Fibroblast of skin of right quadriceps (primary cell): ENCODE measurements at places on chromosomes 6 and 20.

- DNase-seq = no peak
Measured at GRCh38 chr20:1712634-1713624, 55.4 kb upstream of the SIRPG start.

- no peak for DNase-seq
Measured at GRCh38 chr6:158418501-158418900, 106.2 kb downstream of the TULP4 start.

GRCh38 chr6:148866657-148867268 is 119.9 kb downstream of the UST start:
- no peak for DNase-seq

DNA sequence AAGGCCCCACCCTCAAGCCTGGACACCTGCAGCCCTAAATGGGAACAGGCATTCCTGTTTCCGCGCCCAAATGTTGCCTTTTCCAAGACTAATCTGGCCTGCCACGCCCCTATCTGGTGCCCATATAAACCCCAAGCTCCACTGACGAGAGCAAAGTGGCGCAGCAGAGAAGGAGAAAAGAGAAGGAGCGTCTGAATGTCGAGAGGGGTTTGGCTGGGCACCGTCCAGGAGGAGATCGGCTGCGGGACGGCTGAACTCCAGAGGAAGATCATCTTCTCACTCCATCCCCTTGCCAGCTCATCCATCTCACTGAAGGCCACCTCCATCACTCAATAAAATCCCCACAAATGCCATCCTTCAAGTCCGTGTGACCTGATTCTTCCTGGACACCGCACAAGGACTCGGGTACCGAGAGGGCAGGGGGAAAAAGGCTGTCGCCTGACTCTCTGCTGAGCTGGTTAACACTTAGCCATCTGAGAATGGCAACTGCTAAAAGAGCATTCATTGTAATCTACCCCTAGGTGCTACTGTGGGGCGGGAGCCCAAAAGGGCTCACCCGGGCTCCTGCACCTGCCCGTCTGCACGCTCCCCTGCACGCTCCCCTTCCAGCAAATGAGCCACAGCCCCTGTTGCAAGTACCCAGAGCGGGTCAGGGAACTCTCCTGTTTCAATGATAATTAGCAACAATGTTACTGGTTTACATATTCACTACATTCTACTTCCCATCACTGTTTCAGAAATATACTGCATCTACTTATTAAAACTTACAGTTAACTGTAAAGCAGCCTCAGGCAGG is 23.5 kb downstream of the TAF4 start:
- no peak for DNase-seq

GRCh38 chr20:46157625-46158024 is 39.5 kb downstream of the CD40 start:
- no peak for DNase-seq

DNA sequence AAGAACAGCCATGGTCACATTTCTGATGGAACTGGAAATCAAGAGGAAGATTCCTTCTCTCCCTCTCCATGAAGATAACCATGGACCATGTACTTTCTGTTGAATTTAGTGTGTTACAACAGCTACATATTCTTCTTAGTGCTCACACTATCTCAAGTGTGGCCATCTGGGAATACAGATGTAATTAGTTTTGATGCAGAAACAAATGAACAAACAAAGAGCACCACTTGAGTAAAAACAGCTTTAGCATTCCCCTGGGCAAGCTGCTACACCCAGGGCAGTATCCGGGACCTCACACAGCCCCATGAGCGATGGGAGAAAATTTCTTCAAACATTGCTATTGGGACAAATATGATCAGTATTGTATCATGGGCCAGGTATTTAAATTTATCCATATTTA is 75.2 kb downstream of the RAMACL start:
- no peak for DNase-seq

DNA sequence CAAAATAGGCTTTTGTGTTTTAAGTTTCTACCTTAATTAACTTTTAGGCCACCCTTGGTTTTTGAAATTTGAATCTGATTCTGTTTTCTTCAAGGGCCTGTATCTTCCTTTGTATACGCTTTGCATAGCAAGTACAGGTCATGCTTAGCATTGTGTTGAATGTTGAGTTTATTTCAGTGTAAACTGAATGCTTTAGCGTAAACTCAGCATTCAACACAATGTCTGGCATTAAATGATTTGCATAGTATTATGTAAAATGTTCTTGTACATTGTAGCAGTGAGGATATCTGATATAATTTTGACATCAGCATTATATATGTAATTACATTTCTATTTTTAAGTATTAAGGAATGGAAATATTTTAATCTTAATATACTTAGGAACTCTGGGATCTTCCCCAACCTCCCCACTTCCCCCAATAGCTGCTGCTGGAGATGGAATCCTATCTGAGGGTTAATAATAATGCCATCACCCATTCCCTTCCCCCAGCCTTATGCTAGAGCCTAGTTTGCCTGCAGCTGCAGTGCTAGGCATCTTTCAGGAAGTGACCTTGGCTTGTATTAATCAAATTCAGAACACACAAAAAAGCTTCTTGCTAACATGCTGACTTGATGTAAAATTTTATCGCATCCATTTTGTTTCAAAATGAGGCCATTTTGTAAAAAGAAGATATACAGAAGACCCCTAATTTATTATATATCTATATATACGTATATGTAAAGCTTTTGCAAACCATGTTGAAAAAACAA is 73.1 kb downstream of the NCOA3 start:
- peak; percentile 52 for DNase-seq

DNA sequence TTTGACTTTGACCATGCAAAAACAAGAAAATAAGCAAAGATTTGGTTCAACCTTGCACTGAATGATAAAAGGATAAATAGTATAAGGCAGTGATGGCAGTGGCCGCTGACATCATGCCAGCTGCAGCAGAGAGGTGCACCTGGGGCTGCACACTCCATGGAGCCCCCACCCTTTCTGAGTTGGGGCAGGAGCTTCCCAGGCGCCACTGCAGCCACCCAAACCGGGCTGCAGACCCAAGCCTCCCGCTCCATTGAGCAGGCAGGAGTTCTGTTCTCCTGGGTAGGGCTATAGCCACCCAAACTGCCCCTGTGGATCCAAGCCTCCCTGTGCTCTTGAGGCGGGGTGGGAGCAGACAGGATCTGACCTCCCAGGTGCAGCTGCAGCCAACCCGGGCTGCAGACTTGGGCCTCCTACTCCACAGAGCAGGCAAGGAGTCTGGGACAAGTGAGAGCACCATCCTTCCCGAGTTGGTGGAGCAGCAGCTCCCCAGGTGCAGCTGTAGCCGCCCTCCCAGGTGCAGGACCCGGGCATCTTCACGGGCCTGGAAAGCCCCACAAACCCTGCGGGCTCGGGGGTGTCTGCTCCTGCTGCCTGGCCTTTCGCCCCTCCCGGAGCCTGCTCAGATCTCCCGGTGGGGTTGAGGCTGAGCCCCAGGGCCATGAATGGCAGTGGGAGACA is 537.9 kb downstream of the TENT5A start:
- no peak for DNase-seq

DNA sequence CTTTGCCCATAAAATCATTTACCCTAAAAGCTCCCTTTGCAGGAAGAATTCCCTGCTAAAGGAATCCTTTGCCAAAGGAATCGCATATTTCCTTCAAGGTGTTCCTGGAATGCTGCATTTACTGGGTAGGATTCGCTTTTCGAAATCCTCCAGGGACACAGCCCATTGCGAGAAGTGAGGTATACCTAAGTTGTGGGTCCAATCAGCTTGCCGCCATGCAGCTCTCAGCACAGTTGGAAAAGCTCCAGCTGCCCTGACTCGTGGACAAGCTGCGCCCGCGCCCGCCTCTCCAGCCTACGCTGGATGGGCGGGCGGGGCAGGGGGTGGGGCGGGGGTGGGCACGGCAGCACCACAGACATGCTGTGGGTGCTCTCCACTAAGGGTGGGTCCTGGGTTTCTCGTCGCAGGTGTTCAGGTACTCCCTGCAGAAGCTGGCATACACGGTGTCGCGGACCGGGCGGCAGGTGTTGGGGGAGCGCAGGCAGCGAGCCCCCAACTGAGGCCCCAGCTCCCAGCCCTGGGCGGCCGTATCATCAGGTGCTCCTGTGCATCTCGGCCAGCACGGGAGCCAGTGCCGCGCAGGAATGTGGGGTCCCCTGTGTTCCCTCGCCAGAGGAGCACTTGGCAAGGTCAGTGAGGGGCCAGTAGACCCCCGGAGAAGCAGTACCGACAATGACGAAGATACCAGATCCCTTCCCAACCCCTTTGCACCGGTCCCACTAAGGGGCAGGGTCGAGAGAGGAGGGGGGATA is 1.4 kb downstream of the NNAT start:
- DNase-seq = peak; percentile 49

DNA sequence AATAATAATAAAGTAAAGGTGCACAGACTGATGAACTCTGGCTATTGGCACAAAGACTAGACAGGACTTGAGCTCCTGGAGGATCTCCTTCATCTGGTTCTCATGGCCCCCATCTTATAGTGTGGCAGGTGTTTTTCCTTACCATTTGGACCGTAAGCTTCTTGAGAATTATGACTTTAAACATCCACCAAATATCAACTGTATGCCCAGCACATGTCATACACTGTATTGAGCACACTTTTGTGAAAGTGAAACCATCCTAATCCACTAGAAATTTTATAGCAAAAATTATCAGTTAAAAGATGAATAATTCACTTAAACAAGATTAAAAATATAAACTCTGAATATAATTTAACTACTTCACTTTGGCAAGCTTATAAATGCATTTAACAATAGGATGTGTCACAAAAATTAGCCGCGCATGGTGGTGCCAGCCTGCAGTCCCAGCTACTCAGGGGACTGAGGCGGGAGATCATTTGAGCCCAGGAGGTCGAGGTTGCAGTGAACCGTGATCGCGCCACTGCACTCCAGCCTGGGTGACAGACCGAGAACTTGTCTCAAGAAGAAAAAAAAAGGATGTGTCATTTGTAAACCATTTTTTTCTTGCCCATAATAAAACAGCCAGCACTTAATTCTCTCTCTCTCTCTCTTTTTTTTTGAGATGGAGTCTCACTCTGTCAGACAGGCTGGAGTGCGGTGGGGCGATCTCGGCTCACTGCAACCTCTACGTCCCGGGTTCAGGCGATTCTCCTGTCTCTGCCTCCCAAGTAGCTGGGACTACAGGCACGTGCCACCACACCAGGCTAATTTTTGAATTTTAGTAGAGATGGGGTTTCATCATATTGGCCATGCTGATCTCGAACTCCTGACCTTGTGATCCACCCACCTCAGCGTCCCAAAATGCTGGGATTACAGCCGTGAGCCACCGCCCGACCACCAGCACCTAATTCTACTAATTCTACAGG is 9.1 kb downstream of the HIVEP2 start:
- DNase-seq = no peak

GRCh38 chr6:129818251-129818650 is 42.9 kb downstream of the TMEM244 start:
- no peak for DNase-seq

DNA sequence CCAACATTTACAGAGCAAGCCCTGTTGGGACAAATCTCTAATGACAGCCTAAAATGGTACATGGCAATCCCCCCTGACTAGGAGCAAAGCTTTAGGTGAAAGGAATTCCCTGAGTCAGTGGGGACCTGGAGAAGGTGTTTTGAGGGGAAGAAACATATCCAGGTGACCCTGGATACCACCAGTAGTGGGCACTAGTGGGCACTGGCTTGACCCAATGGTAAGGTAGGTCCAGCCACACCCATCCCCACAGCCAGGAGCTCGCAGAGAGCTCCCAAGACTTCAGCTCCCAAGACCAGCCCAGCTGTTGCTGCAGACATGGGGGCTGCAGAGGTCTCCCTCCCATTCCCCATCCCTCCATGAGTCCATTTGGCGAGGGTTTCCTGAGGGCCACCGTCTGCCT is 19.5 kb downstream of the GRM4 start:
- no peak for DNase-seq

DNA sequence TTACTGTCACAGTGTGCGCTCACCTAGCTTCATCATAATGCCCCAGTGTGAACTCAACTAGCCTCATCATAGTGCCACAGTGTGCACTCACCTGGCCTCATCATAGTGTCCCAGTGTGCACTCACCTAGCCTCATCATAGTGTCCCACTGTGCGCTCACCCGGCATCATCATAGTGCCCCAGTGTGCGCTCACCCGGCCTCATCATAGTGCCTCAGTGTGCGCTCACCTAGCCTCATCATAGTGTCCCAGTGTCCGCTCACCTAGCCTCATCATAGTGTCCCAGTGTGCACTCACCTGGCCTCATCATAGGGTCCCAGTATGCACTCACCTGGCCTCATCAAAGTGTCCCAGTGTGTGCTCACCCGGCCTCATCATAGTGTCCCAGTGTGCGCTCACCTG is 10.6 kb downstream of the TMEM242 start:
- no peak for DNase-seq

- DNase-seq = no peak
Measured at GRCh38 chr20:57619051-57619831, 985 bp downstream of the ZBP1 start.

- no peak for DNase-seq
Measured at GRCh38 chr6:95978230-95978629, 37.5 kb upstream of the FUT9 start.

DNA sequence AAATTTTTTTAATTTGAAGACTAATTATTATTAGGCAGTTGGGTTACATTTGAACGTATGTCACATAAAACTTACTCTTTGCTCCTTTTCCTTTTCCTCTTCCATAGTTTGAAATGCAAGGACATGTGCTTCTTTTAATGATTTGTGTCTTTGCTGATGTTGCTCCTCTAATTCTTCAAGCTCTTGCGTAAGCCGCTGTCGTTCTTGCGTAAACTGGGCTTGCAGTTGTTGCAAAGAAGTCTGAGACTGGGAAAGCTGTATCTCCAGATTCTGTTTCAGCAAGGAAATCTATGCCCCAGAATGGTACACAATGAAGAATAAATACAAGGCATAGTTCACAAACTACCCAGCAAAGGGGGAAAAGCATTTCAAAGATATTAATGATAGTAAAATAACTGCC is 45.1 kb upstream of the MCM9 start:
- peak; percentile 30 for DNase-seq

DNA sequence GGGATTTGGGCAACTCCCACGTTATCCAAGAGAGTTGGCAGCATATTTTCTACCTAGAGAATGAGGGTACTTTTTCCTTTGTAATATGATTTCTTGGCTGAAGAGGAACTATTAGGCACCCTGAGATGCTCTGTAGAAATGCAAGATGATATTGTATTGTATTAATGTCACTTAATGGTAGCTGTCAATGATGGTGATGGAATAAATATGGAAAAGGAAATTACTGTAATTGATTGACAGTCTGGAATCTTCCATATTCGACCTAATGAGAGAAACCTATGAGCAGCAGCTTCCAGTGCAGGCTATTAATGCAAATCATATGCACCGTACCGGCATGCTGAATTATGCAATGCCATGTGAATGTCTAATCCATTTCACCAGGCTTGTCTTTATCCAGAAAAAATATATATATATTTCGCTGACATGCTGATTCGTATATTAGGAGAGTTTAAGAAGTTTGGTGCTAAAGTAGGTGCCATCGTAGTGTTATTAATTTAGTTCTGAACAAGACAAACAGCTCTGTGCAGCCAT is 494.2 kb upstream of the JARID2 start:
- peak; percentile 41 for DNase-seq

- DNase-seq = no peak
Measured at GRCh38 chr6:22432060-22432459, 135.2 kb upstream of the PRL start.
